A549 treated with CpdA at 1 μM for 4 hours (cell line): ENCODE measurements at places on chromosomes 16 and 17. TPM values are rescaled to one million over a fixed set of nuclear protein-coding genes. Genes with fewer than 3 reads are reported as not detected.

CDH3 gene
- total RNA-seq, result 0.16 to 0.33 TPM (median 0.19 TPM) in 5 replicates

C16orf92 gene
- total RNA-seq, result not detected in 5 replicates

KRT20 gene
- total RNA-seq, result 0.17 to 0.52 TPM (median 0.26 TPM) in 5 replicates

COL1A1 gene
- 6.9 to 12.8 TPM (median 10.5 TPM) in 5 replicates for total RNA-seq

SYNGR3 gene
- total RNA-seq, result 6.3 to 8.3 TPM (median 6.5 TPM) in 5 replicates

TGFB1I1 gene
- 34.3 to 68.8 TPM (median 45.1 TPM) in 5 replicates for total RNA-seq

TEX19 gene
- 0.22 to 0.59 TPM (median 0.33 TPM) in 5 replicates for total RNA-seq

PRR29 gene
- total RNA-seq, result 0.73 to 1.3 TPM (median 0.97 TPM) in 5 replicates

ATP2A1 gene
- 1.2 to 2.7 TPM (median 2.2 TPM) in 5 replicates for total RNA-seq

MIF4GD gene
- total RNA-seq, result 30.1 to 36.9 TPM (median 36.0 TPM) in 5 replicates

HBM gene
- total RNA-seq, result not detected in 5 replicates

KRTAP1-5 gene
- 0.12 TPM in 1 of 5 replicates, not detected in the others for total RNA-seq

IRX5 gene
- total RNA-seq, result 1.7 to 2.4 TPM (median 2.2 TPM) in 5 replicates

MPV17L gene
- total RNA-seq, result 3.0 to 6.4 TPM (median 4.6 TPM) in 5 replicates

CEMP1 gene
- total RNA-seq, result 0.08 TPM in 1 of 5 replicates, not detected in the others

SNX20 gene
- not detected in 5 replicates for total RNA-seq

SLC46A1 gene
- 18.5 to 23.4 TPM (median 21.3 TPM) in 5 replicates for total RNA-seq

TBC1D3E gene
- not detected in 5 replicates for total RNA-seq

KCNAB3 gene
- total RNA-seq, result 1.8 to 3.0 TPM (median 2.5 TPM) in 5 replicates

COX6A2 gene
- not detected in 5 replicates for total RNA-seq

TMEM238L gene
- total RNA-seq, result not detected in 5 replicates

SGSH gene
- 18.3 to 27.4 TPM (median 23.4 TPM) in 5 replicates for total RNA-seq

MYH1 gene
- total RNA-seq, result not detected in 5 replicates

CRHR1 gene
- total RNA-seq, result 0.11 to 0.27 TPM (median 0.12 TPM) in 4 of 5 replicates, not detected in the other

RUSF1 gene
- total RNA-seq, result 36.7 to 53.6 TPM (median 49.7 TPM) in 5 replicates

ABCC6 gene
- total RNA-seq, result 0.69 to 1.2 TPM (median 0.87 TPM) in 5 replicates
